ENCODE measurements at places on chromosomes 3 and 15. TPM values are rescaled to one million over a fixed set of nuclear protein-coding genes. Genes with fewer than 3 reads are reported as not detected.

Gene SCG3
- not detected for total RNA-seq

DNA sequence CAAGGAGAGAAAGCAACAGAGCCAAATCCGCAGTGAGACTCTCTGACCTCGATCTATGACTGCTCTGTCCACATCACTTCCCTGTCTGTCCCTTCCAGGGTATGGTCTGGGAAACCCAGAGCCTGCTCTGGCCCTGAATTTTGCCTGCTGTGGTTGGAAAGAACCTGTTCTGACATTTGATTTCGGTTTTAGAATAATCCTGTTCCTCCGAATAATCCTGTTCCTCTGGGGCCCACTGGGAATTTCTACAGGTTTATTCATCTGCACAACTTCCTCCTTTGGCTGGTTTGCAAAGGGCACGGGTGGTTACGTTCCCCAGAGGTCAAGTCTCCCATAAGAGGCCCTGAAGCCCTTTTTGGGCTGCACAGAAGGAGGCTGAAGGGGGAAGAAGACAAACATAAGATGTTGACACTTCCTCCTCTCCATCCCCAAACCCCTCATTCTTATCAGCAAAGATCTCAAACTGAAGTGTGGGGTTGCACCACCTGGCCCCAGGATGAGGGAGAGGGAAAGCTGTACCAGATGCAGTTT, 10.6 kb downstream of the LAMP3 start:
- no peaks in the 10 kb centered on the region for H3K27me3 ChIP-seq
- peaks cover 10% of the 10 kb centered on the region for H3K4me1 ChIP-seq
- H3K36me3 ChIP-seq = no peaks in the 10 kb centered on the region
- H3K27ac ChIP-seq = no peak overlapping the region
- no peak for DNase-seq

Gene CMTM7
- total RNA-seq = 14.3 TPM

Gene P2RY1
- 0.28 TPM for total RNA-seq

DNA sequence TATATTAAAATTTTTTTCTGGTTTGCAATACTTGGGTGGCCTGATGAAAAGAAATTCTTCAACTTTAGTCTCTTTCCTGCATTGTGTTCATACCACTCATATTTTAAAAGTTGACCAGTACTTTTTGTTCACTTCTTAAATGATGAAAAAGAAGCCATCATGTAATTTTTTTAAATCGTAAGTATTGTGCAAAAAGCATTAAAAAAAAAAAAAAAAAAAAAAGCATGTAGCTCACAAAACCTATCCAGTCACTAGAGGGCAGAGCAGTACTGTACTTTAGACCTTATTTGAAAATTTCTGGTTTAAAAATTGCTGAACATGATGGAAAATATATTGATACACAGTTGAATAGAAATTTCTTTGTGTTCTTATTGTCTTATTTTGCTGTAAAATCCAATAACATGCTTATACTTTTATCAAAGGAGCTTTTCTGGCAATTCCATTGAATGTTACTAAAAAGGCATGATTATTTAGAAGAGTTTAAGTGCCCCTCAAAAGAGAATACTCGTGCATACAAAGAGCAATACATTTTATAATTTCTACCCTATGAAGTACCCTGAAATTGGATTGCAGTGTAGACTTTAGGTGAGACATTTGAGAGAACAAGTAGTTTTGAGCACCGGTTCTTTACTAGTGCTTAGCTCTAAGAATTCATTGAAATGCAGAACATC, 137.7 kb downstream of the BBX start:
- H3K27ac ChIP-seq = no peak overlapping the region
- H3K4me3 ChIP-seq = no peak overlapping the region
- H3K36me3 ChIP-seq = no peaks in the 10 kb centered on the region
- H3K27me3 ChIP-seq = no peaks in the 10 kb centered on the region
- DNase-seq = peak; percentile 54
